IPS DF 19.7 (cell line): ENCODE measurements at places on chromosomes 4 and X.

DNA sequence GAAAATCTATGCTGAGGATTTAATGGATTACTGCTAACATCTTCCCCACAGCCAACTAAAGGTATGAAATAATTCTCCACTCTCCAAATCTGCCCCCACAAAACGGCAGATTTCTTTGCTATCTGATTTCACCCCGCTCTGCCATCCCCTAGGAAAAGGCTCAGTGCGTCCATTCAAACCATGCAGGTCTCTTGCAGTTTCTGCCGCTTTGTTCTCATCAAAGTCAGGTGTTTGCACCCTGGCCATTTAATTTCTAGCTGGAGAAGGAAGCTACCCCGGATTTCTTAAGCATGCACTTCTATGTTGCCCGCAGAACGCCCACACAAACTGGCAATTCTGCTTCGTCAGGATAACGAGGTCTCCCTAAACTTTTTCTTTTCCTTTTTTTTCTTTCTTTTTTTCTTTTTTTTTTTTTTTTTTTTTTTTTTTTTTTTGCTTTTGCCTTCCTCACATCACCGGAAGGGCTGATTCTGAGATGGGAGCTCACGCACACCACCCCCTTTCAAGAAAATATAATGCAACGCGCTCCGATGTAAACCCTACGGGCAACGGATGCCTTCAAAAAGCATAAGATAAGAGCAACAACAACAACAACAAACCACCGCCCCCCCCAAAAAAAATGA lies 3.3 kb downstream of the NLGN4X start:
- DNase-seq, result no peak

DNA sequence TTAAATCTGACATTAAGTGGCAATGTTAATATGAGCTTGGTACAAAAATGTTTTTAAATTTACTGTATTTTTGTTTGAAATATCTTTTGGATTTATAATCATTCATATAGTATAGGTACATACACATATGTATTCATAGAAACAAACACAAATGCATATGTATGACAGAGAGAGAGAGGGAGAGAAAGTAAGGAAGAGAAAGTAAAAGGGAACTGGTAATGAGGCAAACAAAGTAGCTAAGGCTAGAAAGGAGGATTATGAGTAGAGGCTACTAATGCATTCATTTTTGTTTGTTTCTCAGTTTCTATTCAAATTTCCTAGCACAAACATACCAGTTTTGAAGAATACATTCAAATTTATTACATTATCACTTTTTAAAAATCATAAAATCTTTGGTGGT lies 132.4 kb downstream of the GLRA3 start:
- DNase-seq, result no peak

DNA sequence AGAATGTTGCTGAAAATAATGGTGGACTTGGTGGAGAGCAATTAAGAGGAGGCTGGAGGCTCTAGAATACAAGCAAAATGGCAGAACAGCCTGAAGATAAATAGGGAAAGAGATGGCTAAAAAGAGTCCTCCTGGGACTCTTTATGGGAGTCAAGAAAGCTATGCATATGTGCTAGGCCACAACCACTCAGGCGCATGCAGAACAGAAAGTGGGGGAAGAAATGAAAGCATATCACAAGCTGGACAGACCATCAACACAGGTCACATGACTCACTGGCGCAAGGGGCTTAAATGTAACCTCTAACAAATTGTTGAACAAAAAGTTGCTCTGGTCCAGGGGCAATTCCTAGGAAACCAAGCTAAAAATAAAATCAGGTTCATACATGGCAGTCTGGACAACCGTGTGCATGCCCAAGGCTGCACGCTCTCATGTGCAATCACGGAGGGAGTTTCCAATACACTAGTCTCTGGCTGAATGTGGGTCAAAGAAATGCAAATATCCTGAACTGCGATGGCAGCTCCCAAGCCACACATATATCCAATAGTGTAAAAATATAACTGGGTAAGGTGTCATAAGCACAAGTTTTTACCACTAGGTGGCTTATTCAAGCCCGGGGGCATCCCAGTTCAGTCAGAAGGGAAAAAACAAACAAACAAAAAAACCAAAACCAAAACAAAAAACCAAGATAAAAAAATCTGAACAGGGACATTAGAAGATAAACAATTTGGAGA lies 45.4 kb downstream of the ZNF711 start:
- no peak for DNase-seq

GRCh38 chrX:132058975-132059374 lies 35.9 kb downstream of the STK26 start:
- DNase-seq, result no peak

DNA sequence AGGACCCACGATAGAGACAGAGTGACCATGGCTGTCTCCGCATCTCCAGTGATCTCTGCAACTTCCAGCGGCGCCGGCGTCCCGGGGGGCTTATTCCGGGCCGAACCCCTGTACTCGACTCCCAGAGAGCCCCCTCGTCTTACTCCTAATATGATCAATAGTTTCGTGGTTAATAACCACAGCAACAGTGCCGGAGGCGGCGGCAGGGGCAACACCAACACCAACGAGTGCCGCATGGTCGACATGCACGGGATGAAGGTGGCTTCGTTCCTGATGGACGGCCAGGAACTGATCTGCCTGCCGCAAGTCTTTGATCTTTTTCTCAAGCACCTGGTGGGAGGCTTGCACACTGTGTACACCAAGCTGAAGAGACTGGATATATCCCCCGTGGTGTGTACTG lies 343 bp downstream of the DACH2 start:
- DNase-seq, result no peak

- no peak for DNase-seq
These were observed 1.3 kb upstream of the CITED1 start for GRCh38 chrX:72306851-72307645.

DNA sequence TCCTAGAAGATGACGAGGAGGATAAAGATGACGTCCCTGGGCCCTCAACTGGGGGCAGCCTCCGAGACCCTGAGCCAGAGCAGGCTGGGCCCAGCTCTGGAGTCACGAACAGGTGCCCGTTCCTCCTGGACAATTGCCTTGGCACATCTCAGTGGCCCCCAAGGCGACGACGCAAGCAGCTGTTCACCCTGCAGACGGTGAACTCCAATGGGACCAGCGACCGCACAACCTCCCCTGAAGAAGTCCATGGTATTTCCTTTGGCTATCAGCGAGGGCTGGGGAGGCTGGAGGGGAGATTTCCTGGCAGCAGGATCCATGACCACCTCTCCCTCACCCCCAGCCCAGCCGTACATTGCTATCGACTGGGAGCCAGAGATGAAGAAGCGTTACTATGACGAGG lies 11.9 kb downstream of the USP11 start:
- no peak for DNase-seq

- DNase-seq, result no peak
These were observed 108.7 kb upstream of the JADE1 start for GRCh38 chr4:128700659-128701350.

GRCh38 chr4:86916392-86916791 lies 18.4 kb upstream of the AFF1 start:
- no peak for DNase-seq

DNA sequence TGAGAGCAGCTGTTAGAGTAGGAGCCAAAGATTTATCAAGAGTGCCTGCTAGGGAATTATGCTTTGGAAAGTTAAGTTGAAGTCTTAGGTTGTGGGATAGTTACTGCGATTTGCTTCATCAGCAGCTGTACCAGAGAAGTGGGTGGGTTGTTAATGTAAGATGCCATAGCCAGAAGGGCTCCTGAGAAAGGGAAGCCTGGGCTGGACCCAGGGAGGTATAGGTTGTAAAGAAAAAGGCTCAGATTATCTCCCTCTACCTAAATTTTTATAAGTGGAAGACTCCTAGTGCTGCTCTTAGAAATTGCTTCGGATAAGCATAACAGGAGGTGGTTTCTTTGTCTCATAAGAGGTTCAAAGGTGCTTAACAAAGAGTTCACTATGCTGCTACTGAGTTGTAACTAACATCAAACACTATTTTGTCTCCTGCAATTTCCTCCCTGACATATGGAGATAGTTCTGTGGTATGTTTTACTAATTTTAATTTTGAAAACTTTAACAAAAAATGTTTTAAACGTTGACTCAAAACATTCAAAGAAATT lies 356.9 kb downstream of the DTHD1 start:
- DNase-seq, result no peak

DNA sequence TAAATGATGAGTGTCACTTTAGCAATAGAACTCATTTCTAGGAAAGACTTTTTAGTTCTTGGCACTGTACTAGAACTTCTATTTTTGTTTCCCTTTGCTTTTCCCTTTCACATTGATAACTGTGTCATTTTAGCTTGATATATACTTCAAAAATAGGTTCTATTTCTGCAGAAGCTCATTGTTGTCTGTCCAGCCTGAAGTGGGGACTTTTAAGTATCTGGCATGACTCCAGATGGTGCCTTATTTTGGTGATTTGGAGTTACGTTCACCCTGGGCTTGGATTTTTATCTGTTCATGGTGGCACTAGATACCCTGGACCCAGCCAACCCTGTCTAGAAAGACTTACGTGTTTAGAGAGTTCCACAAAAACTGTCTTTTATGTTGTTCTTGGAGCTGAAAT lies 3.4 kb downstream of the ABHD18 start:
- no peak for DNase-seq

GRCh38 chr4:2092669-2093053 lies 33.5 kb downstream of the NAT8L start:
- no peak for DNase-seq

- DNase-seq, result no peak
These were observed 357.8 kb downstream of the TLL1 start for GRCh38 chr4:166230841-166231240.

DNA sequence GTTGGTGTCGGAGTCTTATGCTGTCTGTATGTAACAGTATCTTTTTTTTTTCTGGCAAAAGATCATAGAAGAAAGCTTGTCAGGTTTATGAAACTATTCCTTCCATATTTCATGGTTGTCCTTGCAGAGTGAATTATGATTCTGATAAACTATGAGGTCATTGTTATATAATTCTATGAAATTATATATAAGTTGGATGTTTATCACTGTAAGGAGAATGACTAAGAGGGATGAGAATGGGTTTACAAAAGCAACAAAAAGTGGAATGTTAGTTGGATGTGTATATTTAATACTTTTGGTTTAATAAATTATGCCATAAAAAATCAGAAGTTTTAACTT lies 43.1 kb downstream of the RAPGEF2 start:
- no peak for DNase-seq

GRCh38 chrX:145856181-145856580 lies 38.6 kb downstream of the SLITRK2 start:
- DNase-seq, result no peak

DNA sequence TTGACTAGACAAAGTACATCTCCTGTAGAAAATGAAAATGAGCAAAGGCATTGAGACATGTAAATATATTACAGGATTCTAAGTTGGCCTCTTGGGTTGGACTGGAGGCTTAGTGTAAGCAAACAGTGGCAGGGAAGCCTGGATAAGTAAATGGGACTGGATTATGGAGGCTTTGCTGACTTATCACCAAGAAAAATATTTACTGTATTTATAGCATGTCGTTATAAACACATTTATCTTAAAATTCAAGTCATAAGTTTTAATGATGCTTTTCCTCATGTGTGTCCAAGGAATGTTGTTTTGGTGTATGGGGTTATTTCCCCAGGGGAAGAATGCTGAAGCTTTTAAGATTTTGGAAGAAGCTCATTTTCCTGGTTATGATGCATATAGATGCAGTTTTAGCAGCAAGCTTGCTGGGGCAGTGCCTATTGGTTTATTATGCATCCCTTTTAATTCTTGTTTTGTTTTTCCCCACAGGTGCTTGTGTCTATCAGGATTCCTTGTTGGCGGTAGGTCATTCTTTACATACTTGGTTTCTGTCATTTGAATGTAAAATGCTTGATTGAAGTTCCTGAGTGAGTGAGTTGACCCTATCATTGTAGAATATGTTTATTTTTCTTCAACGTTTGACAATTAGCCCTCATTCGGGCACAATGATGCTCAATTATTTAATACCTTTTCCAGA lies 8.5 kb downstream of the FRAS1 start:
- DNase-seq, result no peak

GRCh38 chr4:1327526-1328266 lies 19.3 kb upstream of the UVSSA start:
- no peak for DNase-seq

DNA sequence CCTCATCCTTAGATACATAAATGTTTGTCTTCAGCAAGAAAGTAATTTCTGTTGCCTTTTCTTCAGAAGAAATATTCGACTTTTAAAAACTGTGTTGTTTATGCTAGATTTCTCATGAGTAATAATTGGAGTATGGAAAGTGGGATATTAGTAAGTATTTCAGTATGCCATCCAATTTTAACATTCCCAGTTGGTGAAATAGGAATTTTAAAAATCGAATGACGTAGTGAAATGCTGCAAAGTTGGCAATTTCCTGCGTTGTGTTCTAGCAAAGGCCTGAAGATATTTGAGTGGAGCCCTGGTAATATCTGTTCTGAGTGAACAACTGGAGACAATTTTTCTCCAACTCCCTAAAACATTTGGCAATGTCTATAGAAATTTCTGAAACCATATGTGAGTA lies 190.1 kb downstream of the ZNF330 start:
- no peak for DNase-seq

GRCh38 chr4:126954537-126955291 lies 678.0 kb upstream of the INTU start:
- DNase-seq, result no peak

DNA sequence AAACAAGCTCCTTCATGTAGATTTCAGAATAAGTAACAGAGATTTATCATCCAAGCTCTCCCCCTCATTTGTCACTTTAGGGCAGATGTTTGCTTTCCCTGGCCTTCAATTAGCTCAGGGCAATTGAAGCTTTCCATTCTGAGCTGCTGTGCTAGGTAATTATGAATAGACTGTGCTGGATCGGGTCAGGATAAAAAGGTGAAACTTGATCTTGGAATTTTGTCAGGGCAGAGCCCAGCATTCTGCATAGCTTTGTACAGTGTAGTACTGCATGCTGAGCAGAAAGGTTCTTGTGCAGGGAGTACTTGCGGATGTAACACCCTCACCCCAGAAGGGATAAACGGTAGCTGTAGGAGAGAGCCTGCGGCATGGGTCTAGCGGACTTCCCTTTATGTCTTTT lies 64.0 kb upstream of the CLDN34 start:
- no peak for DNase-seq

DNA sequence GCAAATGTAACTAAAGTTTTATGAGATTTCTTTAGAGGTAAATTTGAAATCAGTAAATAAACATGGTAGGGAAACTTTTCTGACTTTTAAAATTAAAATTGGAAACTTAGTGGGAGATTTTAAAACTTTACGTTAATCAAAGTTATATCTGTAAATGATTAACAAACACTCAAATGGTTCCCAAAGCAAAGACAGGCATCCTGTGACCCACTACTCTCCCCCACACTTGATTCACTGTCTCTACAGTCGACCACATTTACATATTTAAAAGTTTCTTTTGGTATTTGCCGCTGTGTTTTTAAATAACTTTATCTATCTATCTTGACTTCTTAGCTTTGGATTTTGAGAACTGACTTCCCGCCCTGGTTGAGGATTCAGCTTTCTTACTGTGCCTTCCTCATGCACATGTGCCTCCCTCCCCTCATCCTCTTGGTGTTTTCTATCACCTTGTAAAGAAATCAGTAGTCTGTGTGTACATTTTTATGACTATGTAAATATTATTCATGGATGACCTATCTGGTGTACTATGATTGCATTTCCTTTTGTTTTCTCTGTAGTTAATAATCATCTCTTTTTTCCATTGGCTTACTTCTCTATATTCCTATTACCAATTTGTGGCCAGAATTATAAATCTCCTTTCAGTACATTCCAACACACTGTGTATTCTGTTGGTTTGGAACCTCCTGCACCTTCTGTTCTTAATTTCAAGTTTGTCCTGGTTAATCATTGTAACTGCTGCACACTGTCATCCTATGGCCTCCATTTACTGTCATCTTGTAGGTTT lies 72.6 kb downstream of the WWC2 start:
- no peak for DNase-seq

GRCh38 chrX:15299941-15300851 lies 15.2 kb downstream of the ASB11 start:
- DNase-seq, result no peak
